ENCODE measurements at places on chromosomes 7 and 10.
A peak's percentile ranks its signal among the peaks of the same experiment; 100 is the strongest.

GRCh38 chr10:64011912-64012714 lies 490.9 kb downstream of the REEP3 start:
- no peak for DNase-seq

- no peak for DNase-seq
Measured at GRCh38 chr7:31126976-31127375, 74.9 kb downstream of the ADCYAP1R1 start.

DNA sequence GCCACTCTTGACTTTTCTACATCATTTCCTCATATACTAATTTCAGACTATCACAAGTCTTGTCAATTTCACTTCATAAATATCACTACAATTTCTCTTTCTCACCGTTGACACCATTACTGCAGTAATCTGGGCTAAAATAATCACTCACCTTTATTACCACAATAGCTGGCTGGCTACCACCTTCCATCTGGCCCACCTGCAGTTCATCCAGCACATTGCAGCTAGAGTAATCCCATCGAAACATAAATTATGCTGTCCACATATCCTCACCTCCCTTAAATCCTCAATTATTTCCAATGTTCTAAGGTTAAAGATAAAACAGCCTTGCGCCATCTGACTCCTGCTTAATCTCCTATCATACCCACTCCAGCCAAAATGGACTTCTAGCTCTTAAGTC lies 16.0 kb downstream of the DGKB start:
- DNase-seq: no peak

DNA sequence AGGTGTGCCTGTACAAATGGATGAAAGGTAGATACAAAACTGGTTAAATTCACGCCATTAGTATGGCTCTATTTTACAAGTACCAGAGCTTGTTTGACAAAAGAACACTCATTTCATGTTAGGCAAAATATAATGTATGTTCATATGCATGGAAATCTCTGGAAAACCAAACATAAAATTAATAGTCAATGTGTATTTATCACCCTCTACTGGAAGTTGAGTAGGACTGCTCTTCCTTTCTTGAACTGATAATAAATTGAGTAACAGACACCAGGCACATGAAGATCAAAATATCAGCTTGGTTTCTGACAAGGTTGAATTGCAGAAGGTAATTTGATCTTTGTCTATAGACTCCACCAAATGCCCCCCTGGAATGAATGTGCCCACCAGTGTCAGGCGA lies 19.8 kb upstream of the AKR1B1 start:
- no peak for DNase-seq

GRCh38 chr7:41792120-41792519 lies 89.2 kb upstream of the INHBA start:
- no peak for DNase-seq

DNA sequence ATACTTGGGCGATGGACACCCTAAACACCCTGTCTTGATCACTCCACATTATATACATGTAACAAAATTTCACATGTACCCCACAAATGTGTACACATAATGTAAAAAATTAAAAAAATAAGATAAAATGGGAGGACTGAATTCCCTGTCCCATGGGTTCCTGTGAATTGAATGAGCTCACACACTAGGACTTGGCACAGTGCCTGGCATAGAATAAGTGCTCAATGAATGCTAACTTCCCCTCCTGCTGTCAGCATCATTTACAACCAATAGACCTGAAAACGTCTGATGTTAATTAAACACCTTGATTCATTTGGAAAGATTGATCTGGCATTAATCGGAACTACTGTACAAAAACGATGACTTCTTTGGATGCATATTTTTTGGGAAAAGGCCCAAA lies 117.3 kb upstream of the ZNF438 start:
- DNase-seq: no peak

DNA sequence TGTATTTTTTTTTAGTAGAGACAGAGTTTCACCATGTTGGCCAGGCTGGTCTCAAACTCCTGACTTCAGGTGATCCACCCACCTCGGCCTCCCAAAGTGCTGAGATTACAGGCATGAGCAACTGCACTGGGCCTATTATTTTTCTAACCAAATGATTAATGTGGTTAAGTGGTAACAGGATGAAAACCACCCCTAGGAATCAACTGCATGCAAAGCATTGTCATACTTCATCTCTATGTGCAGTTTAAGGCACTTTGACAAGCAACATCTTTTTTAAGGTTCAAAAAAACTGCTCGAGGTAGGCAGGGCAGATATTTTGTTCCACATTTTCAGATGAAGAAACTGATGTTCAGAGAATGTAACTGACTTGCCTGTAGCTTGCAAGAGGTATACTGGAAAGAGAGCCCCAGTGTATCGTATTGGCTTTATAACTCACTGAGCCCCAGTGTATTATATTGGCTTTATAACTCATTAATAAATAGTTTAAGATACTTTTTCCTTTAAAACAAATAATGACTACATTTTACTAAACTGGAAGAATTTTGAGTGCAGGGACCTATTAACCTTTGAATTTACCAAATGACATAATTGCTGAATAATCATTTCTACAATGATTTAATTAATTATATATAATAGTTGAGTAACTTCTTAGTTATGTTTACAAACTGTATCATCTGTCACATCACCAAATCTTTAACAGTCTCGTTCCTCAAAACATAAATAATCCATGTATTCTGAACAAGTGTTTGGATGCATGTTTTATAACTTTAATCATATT lies 38.1 kb downstream of the RTKN2 start:
- DNase-seq: no peak

GRCh38 chr10:29529146-29529545 lies 105.6 kb downstream of the SVIL start:
- DNase-seq: no peak

GRCh38 chr10:70272925-70273316 lies 10.9 kb downstream of the NPFFR1 start:
- no peak for DNase-seq

DNA sequence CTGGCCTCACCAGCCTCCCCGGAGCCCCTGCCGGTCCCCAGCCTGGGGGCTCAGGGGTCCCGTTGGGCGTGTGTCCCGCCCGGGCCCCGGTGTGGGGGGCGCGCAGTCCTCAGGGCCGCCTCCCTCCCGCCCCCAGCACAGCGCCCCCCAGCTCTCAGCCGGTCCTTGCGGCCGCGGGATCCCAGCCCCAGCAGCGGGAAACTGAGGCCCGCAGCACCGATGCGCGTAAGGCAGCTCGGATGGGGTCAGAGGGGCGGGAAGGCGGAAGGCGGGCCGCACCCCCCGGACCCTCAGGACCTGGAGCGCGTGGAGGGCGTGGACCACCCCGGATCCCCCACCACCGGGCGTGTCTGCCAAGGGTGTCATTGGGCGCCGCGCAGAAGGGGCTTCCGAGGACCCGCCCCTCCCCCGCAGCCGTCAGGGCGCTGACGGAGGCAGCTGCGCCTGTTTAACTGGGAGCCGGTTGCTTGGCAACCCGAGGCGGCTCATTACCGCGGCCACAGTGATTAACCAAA lies 14.9 kb downstream of the UNCX start:
- peak; percentile 45 for DNase-seq

DNA sequence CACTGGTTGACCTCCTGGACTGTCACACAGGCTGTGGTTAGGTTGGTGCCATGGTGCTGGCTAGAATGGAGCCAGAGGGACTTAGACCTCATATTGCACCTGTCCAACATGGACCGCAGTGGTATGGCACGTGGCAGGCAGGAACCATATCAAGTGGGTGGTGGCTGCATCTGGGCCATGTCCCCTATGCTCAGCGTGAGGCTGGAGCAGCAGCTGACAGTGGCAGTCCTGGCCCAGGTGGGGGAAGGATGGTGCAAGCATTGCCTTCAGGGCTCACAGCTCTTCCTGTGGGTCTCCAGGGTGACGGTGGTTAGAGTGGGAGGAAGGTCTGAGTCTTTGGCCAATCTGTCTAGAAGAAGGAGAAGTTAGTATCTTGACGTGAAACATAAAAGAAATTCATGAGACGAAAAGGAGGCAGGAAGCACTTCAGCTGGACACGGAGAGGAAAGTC lies 54.5 kb upstream of the PFKFB3 start:
- DNase-seq: no peak

GRCh38 chr7:130153211-130153908 lies 51.8 kb downstream of the TMEM209 start:
- DNase-seq: no peak

- no peak for DNase-seq
Measured at GRCh38 chr10:26861205-26861998, 644 bp upstream of the ABI1 start.

- no peak for DNase-seq
Measured at GRCh38 chr7:78953090-78953489, 500.4 kb downstream of the MAGI2 start.

- no peak for DNase-seq
Measured at GRCh38 chr10:127410030-127410429, 139.1 kb upstream of the NPS start.

DNA sequence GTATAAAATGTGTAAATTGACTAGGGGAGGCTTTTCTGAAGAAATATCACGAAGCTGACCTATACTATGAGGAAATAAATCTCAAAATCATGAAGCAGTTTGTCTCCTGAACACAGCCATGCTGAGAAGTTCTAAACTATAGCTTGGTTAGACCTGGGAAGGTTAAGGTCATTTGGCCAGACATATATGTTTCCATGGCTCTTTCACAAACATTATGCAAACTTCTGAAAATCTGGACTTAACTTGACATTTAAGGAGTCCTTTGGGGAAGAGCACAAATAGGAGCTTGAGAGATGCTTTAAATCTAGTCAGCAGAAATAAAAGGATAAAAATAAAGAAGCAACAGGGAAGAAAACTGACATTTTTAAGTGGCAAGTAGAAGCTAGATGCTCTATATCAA lies 115.9 kb upstream of the MEOX2 start:
- DNase-seq: no peak

All from NCI-H774 (cell line).